NCI-H524 treated with DMSO at 0.1 percent for 48 hours (cell line): ENCODE measurements at places on chromosomes 7 and 10.
A peak's percentile ranks its signal among the peaks of the same experiment; 100 is the strongest.

- no peak for DNase-seq
These were observed 50.8 kb downstream of the C10orf120 start for GRCh38 chr10:122648599-122649428.

DNA sequence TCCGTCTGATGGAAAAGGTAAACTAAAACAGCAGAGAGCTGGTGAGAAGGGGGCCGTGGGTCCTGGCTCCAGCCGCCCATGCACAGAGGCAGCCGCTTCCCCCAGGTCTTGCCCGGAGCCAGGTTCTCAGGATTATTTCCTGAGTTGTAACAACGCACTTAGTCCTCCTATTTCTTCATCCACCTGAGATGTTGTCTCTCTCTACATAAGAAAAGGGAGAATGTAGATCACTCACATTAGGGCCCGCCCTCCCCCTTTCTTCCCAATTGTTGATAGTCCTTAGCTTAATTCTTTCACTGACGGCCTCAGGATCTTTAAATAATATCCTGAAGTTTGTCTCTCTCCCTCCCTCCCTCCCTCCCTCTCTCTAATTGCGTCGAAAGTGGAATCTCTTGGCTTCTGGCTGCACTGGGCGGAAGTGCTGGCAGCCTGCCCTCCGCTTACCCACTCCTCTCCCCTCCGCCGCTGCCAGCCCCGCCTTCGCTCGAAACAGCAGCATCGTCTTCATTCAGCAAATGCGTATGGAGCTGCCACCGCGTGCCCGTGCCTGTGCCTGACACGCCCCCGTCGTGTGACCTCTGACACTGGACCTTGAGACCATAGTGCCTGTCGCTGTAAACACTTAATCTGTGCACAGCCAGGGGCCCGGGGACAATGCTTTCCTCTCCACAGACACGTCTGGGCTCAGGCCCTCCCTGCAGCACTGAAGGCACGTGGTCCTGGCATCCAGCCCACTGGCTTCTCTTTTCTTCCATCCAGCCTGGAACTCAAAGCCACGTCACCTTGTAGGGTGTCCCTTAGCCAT, 174.5 kb upstream of the PPP2R2D start:
- no peak for DNase-seq

DNA sequence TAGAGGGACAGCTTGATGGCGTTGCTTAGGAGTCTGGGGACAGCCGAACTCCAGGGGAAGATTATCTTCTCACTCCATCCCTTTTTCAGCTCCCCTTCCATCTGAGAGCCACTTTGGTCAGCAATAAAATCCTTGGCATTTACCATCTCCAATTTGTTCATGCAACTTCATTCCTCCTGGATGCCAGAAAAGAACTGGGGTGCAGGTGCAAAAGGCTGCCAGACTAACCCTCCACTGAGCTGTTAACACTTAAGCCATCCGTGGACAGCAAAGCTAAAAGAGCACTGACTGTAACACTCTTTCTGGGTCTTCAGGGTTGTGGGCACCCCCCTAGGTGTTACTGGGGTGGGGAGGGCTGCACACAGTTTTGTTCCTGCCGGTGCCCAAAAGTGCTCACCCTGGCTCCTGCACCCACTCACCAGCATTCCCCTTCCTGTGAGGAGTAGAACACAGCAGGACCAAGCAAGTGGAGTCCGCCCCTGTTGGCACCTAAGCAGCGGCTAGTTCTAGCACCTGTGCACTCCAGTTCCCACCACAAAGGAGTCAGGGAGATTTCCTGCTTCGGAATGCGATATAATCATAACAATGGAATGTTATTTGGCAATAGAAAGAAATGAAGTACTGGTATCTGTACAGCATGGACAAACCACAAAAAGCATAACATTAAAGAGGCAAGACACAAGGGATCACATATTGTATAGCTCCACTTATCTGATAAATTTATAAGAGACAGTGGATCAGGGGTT, 95.1 kb downstream of the NPY start:
- DNase-seq, result no peak

GRCh38 chr7:155791214-155791737, 21.0 kb downstream of the SHH start:
- no peak for DNase-seq

- no peak for DNase-seq
These were observed 1.1 kb downstream of the RRP12 start for GRCh38 chr10:97399843-97400545.

GRCh38 chr10:133353202-133353959, 4.4 kb downstream of the FUOM start:
- DNase-seq, result no peak

DNA sequence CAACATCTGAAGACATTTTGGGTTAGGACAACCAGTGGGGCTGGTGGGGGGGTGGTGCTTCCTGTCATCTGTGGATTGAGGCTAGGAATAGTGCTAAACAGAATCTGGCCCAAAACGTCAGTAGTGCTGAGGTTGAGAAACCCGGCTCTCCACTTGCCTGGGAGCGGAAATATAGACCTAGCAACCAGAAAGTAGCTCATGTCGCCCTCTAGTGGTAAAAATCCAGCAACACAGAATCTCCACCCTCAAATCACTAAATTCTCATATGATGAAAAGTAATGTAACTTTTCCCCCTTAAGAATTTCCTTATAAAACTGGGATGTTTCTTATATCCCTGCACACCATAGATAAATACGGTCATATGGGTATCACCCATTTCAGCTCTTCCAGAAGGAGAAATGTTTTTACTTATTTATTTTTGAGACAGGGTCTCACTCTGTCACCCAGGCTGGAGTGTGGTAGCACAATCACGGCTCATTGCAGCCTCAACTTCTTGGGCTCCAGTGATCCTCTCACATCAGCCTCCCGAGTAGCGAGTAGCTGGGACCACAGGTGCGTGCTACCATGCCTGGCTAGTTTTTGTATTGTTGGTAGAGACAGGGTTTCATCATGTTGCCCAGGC, 34.4 kb downstream of the ZC3HAV1 start:
- no peak for DNase-seq

DNA sequence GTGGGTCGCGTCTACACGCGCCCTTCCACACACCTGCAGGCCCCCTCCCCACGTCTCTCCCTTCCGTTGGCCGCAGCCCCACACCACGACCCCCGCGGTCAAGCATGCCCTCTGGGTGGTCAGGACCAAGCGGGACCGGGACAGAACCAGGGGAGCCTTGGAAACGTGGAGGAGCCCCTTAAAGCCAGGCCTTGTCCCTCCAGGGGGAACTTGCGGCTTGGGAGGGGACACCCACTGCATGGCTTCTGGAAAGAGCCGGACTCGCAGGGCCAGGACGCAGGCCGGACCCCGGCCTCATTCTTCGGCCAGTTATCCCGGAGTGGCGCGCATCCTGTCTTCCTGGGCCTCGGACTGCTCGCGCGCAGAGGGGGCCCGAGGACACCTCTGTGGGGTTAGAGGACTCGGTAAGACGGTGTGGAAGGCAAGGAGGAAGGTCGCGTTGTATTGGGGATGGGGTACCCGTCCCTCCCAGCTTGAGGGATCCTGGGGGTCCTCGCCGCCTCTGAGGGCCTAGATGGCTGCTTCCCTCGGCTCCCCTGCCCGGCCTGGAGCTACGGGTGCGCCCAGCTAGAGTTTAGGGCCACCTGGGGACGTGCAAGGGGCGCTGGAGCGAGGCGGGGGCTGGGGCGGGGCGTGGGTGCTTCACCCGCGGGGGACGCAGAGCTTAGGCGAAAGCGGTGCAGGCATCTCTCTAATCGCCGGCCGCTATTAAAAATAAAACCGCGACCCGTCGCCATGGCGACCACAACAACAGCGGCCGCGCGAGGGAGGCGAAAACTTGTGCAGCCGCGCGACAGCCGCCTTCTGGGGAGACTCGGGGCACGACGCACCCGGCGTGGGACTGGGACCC, 1.8 kb upstream of the PDGFA start:
- DNase-seq, result no peak

DNA sequence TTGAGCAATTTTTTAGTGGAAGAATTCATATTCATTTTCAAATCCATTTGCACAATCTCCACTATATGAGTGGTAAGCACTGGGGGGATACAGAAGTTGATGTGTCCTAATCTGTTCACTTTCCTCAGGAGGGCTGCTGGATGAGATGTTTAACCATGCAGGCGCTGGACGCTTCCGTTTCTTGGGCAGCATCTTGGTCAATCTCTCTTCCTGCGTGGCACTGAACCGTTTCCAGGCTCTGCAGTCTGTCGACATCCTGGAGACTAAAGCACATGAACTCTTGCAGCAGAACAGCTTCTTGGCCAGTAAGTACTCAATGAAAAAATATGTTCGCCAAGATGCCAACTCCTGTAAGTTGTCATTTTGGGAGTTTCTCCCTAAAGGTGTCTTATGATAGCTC, 179.3 kb downstream of the ABCA13 start:
- no peak for DNase-seq

GRCh38 chr7:16801579-16801978, 3.2 kb downstream of the AGR2 start:
- DNase-seq, result no peak

GRCh38 chr10:132925614-132926013, 16.8 kb downstream of the CFAP46 start:
- no peak for DNase-seq

DNA sequence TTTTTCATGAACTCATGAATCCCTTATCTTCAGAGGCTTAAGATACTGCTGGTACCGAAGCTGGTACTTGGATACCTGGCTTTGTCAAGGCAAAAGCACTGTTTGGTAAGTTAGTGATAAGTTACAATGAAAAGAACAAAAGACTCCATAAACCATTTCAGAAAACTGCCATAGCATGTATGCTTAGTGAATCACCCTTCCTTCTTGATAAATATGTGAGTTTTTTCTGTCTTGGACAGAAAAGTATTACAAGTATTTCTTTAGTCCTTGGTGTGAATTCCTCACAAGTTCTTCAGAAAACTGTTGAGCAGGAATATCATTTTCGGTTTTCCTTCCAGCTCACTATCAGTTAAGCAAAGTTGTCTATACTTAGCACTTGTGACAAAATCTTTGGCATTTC, 25.6 kb downstream of the PUS7 start:
- no peak for DNase-seq

DNA sequence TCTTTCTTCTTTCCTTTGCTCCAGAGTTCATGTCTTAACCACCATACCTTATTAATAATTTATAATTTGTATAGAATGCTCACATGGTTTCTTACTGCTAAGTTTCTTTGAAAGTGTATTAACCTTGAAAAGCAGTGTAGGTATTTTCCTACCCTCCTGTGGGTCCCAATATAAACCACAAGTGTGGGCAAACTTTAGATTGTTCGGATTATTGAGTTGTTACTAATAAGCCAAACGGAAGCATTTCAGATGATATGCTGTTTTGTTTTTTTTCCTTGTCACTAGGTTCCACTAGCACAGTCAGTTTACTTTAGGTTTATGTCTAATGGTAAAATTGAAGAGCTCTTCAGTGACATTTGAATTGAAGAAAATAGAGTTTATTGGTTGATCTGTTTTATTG, 10.2 kb downstream of the SSBP1 start:
- DNase-seq, result no peak

GRCh38 chr7:86181474-86181873, 462.2 kb upstream of the GRM3 start:
- no peak for DNase-seq

GRCh38 chr10:131427281-131427680, 115.8 kb upstream of the TCERG1L start:
- DNase-seq, result no peak

DNA sequence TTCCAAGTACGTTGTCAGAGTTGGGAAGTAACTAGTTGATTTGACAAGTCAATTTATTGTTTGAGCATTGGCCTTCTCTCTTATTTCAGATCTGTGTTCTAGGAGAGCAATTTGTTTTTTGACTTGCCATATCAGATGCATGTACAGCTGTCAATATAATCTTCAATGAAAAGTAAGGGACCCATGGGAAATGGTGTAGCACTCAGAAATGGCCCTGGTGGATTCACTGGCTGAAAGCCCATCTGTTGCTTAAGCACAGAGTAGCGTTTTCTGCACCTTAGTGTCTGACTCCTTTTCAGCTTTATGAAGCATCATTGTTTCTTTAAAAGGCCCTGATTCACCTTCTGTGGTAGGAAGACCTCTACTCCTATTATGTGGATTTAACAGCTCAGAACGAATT, 10.2 kb downstream of the GARS1 start:
- peak; percentile 54 for DNase-seq

GRCh38 chr7:116142850-116143249, 67.5 kb upstream of the TES start:
- no peak for DNase-seq

DNA sequence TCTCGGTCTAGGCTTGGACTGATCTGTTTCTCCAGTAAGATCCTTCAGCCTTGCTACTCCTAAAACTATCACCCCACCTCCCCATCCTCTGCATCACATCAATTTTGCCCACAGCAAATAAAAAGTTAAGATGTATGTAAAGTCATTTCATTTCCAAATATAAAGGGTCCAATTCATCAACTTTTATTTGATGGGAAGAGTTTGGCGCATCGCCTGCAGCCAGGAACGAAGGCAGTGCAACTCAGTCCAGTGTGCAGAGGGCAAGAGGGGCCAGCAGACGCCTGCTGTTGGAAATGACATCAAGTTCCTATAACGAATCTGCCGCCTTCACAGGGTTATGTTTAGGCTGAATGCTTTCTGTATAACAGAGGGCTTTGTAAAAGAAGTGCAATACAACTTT, 97.0 kb downstream of the SVIL start:
- DNase-seq, result no peak

GRCh38 chr7:44867073-44867995, 18.0 kb downstream of the PURB start:
- DNase-seq, result no peak

- DNase-seq, result no peak
These were observed 247.4 kb upstream of the CACNA2D1 start for GRCh38 chr7:82690929-82691328.

DNA sequence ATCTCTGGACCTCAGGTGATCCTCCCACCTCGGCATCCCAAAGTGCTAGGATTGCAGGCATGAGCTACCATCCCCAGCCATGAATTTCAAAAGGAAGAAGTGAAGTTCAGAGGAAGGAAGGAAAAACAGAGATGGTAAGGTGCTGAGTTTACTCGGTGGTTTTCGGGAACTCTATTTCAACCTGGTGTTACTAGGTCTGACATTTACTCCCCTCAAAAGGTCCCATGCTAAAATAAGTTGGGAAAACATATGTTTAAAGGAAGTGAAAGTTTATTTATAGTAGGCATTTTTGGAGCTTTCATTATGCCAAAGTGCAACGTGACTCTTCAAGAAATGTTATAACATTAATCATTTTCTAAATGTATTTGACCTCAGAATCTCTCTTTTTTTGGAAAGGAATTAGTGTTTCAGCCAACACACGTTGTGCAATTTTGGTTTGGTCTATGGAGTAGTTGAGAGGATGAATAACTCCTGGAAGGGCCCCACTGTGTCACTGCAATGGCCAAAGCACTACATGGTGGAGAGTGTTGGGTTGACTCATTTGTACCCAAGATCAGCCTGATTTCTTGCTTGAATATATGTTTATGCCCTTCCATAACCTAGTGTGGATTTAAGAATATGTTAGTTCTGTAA, 114.7 kb upstream of the FAM171A1 start:
- DNase-seq, result no peak

- DNase-seq, result no peak
These were observed 119.7 kb downstream of the ABLIM1 start for GRCh38 chr10:114538181-114538906.

- DNase-seq, result no peak
These were observed 13.0 kb upstream of the HUS1 start for GRCh38 chr7:47992446-47992845.
